CD14-positive monocyte (primary cell): ENCODE measurements at places on chromosomes 2 and 18.

GRCh38 chr2:228615496-228615895, 434.0 kb upstream of the SPHKAP start:
- DNase-seq = no peak

DNA sequence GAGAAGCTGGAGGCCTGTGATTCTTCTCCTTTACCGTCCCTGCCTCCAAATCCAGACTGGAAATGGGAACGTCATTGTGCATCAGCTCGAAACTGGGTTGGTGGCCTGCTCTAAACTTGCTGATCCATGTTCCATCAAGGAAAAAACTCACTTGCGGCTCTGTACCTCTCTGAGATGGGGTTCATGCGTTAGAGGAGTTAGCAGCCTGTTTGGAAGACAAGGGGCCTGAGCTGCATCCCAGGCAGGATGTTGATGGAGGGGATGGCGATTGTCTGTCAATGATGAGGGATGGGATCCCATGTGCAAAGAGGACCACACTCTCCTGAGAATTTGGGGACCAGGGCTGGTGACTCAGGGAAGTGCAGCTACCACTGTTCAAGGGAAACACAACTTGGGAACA, 26.0 kb downstream of the TWIST2 start:
- DNase-seq = no peak

DNA sequence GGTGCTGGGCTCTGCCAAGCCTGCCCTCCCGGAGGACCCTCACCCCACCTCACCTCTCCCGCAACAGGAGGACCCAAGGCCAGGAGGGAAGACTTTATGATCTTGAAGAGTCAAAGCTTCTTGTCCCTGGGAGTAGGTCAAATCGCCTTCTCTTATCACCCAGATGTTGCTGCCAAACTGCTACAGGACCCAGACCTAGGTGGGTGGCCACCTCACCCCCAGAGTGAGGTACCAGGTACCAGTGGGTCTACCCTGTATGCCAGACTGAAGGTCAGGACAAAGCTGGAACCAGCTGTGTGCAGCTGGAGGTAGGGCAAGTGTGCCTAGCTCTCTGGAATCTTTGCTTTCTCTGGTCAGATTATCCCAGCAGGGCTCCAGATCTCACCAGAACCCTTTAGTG, 197.2 kb downstream of the ZFP36L2 start:
- DNase-seq = no peak

DNA sequence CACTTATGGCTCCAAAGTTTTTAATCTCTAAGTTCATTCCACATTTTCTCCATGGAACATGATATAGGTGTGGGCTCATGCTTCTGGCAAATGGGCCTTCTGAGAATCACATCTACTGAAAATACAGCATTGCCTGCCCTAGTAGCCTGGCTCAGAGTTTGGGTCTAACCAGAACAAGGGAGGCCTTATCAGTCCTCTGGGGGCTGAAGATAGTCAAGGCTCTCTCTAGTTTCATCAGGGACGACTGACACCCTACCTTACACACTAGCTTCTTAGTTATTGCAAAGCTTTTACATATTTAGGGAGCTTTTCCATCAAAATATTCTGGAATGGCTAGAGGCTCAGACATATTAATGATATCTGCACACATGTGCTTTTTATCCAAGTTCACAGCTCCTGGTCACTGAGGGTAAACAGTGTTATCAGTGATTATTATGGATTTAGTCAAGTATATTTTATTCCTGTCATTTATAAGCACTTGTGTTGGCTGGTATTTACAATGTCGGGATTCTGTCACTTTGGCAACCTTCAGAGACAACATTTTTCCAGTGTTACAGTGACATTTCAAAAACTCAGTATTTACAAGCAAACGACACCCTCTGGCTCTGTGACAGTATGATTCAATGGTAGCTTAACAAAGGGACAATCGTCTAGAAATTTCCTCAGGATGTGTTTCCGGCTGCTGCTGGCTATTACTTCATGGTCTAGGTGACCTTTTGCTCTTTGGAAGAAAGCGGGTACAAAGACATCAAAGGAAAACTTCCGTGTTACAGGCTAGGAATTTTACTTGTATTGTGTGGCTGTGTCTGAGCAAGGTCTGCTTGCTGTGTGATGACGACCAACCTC, 200.6 kb downstream of the TCF4 start:
- no peak for DNase-seq
